Smooth muscle cell of bladder (primary cell): ENCODE measurements at places on chromosomes 12 and 14. TPM values are rescaled to one million over a fixed set of nuclear protein-coding genes. Genes with fewer than 3 reads are reported as not detected.

The KRT85 gene
- total RNA-seq: not detected in 2 replicates

The WNT1 gene
- total RNA-seq: not detected in 2 replicates

The MYF6 gene
- not detected in 2 replicates for total RNA-seq

The EIF2B2 gene
- 37.1 and 50.4 TPM in 2 replicates for total RNA-seq

The MSRB3 gene
- total RNA-seq: 29.0 and 43.9 TPM in 2 replicates

The ASB2 gene
- total RNA-seq: 0.28 and 0.55 TPM in 2 replicates

The PTCSC3 gene
- not detected in 2 replicates for total RNA-seq

The SAV1 gene
- 22.2 and 22.6 TPM in 2 replicates for total RNA-seq

The OR6C70 gene
- total RNA-seq: not detected in 2 replicates

The LALBA gene
- not detected in 2 replicates for total RNA-seq

The NOXRED1 gene
- total RNA-seq: 0.09 and 0.14 TPM in 2 replicates

The MYL6B gene
- total RNA-seq: 94.5 and 122 TPM in 2 replicates

The IL23A gene
- not detected in 2 replicates for total RNA-seq

The CLEC1A gene
- total RNA-seq: 0.09 TPM in 1 of 2 replicates, not detected in the other

The TAS2R10 gene
- total RNA-seq: 0.55 and 0.71 TPM in 2 replicates

The FGD4 gene
- 6.0 and 8.8 TPM in 2 replicates for total RNA-seq

The APOF gene
- total RNA-seq: not detected in 2 replicates

The NCAPD2 gene
- total RNA-seq: 26.3 and 28.8 TPM in 2 replicates

The PDE3A gene
- total RNA-seq: 2.0 and 8.9 TPM in 2 replicates

The KCNA5 gene
- not detected in 2 replicates for total RNA-seq

The LGR5 gene
- not detected in 2 replicates for total RNA-seq

The VASH1 gene
- 2.6 and 5.1 TPM in 2 replicates for total RNA-seq

The CCDC177 gene
- under 0.01 TPM in 2 replicates for total RNA-seq

The INSM2 gene
- not detected in 2 replicates for total RNA-seq

The CD69 gene
- total RNA-seq: 0.14 TPM in 1 of 2 replicates, not detected in the other

The C12orf54 gene
- not detected in 2 replicates for total RNA-seq

The YAF2 gene
- total RNA-seq: 9.8 and 11.9 TPM in 2 replicates

The RFX4 gene
- total RNA-seq: not detected in 2 replicates

The KDM2B gene
- total RNA-seq: 16.9 and 22.2 TPM in 2 replicates

The UNC79 gene
- total RNA-seq: under 0.01 and 0.18 TPM in 2 replicates

The LRP1 gene
- 258 and 432 TPM in 2 replicates for total RNA-seq

The GCH1 gene
- 11.7 and 12.4 TPM in 2 replicates for total RNA-seq

The GPR68 gene
- 9.7 and 13.3 TPM in 2 replicates for total RNA-seq

The POU6F1 gene
- total RNA-seq: 1.1 and 1.8 TPM in 2 replicates

The DAO gene
- total RNA-seq: 0.09 TPM in 1 of 2 replicates, not detected in the other

The VDR gene
- total RNA-seq: 7.8 and 8.1 TPM in 2 replicates

The DPY19L2 gene
- total RNA-seq: 1.8 and 3.8 TPM in 2 replicates

The AACS gene
- total RNA-seq: 29.4 and 31.2 TPM in 2 replicates

The NINJ2 gene
- 1.8 and 3.1 TPM in 2 replicates for total RNA-seq

The OVCH1 gene
- total RNA-seq: 0.09 and 0.14 TPM in 2 replicates

The VAMP1 gene
- total RNA-seq: 7.8 and 10.0 TPM in 2 replicates

The LRTM2 gene
- total RNA-seq: not detected in 2 replicates

The HCAR2 gene
- total RNA-seq: 0.14 TPM in 1 of 2 replicates, not detected in the other

The HRK gene
- not detected in 2 replicates for total RNA-seq

The NGB gene
- total RNA-seq: not detected in 2 replicates

The CISTR gene
- total RNA-seq: not detected in 2 replicates

The SLCO1B1 gene
- not detected in 2 replicates for total RNA-seq

The PAPLN gene
- 1.8 and 2.4 TPM in 2 replicates for total RNA-seq

The PTHLH gene
- total RNA-seq: 2.0 and 17.8 TPM in 2 replicates

The FCF1 gene
- total RNA-seq: 21.8 and 38.0 TPM in 2 replicates

The BCL7A gene
- total RNA-seq: 2.4 and 3.7 TPM in 2 replicates

The TEX52 gene
- total RNA-seq: not detected in 2 replicates

The IFI27L1 gene
- total RNA-seq: 15.9 and 17.7 TPM in 2 replicates
